Breast epithelium (tissue), 4 donors: ENCODE measurements at places on chromosomes 3 and 15.

DNA sequence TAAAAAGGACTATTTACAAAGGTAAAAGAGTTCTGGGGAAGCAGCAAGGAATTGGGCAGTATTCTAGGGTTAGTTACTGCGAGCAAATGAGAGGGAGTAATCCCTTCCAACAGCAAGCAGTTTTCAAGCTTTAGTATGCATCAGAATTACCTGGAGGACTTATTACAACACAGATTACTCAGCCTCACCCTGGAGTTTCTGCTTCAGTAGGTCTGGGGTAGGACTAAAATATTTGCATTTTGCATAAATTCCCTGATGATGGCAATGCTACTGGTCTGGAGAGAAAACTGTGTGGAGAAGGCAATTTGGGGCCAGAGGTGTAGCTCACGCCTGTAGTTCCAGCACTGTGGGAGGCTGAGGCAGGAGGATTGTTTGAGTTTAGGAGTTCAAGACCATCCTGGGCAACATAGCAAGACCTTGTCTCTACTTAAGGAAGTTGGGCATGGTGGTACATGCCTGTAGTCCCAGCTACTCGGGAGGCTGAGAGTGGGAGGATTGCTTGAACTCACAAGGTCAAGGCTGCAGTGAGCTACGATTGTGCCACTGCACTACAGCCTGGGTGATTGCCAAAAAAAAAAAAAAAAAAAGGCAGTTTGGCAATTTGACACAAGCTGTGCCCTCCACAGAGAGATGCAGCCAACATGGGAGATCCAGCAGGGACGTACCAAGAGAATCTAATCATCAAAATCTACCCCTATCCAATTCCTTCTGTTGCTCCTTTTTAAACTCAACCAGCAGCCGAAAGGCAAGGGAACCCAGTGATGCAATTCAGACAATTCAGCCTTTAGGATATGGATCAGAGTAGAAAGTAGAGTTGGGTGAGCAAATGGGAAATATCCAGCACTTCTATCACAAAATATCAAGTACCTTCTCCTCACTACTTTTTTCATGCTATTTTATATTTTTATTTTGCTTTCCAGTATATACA is 27.1 kb upstream of the AP4E1 start:
- H3K27ac ChIP-seq, result peak overlapping the region; percentile 49
- H3K36me3 ChIP-seq, result no peaks in the 10 kb centered on the region
- H3K27me3 ChIP-seq, result no peaks in the 10 kb centered on the region
- no peak overlapping the region for H3K4me3 ChIP-seq
- DNase-seq, result no peak

DNA sequence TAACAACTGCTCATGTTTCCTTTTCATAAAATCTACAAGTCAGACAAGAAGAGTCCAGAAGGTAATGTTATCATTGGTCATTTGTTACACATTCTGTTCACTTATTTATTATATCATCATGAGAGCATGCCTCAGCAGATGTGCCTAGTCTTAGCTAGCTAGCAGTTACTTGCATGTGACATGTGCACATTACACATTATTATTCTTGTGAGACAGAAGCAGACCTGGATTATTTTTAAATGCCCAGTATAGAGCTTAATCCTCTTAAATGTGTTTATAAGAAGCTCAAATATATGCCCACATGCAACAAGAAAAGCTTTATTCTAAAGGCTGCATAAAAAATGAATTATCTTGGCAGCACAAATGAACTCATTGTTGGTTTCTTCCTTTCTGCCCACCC is 12.6 kb downstream of the YEATS2 start:
- no peak overlapping the region for H3K27ac ChIP-seq
- no peaks in the 10 kb centered on the region for H3K27me3 ChIP-seq
- no peak for DNase-seq

DNA sequence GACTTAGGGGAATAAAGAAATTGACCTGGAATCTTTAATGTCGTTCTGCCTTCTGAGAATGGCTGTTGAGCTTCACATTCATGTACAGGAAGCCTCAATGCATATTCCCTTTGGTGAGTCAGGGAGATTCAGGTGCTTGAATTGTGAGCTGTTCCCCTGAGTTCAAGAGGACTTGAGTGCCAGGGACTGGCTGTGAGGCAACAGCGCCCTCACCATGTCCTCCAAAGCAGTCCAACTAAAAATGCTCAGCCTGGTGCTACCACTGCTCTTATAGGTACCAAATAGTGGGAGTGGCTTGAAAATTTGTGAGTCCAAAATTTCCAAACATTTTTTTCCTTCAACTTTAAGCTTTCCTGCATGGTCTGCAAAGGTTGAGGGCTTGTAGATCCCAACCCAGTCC is 54.1 kb downstream of the LEO1 start:
- no peaks in the 10 kb centered on the region for H3K36me3 ChIP-seq
- H3K4me1 ChIP-seq, result no peaks in the 10 kb centered on the region
- no peak for DNase-seq
- H3K27me3 ChIP-seq, result no peaks in the 10 kb centered on the region
- H3K27ac ChIP-seq, result no peak overlapping the region

DNA sequence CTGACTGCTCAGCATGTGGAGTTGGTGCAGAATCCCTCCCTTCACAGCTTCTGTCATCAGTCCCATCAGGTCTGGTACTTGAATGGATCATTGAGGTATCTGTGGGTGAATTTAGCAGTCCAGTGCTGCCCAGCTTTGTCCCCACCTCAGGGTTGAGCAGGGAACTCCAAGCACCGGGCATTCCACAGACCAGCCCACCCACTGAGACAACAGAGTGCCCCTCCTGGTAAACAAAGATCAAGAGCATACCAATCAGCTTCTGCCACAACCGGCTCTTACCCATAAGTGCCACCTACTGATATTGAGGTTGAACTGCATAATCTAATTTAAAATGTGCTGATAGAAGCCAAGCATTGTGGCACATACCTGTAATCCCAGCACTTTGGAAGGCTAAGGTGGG is 57.1 kb upstream of the FXR1 start:
- DNase-seq, result no peak
- H3K27ac ChIP-seq, result no peak overlapping the region
- H3K27me3 ChIP-seq, result no peaks in the 10 kb centered on the region
- no peak overlapping the region for H3K4me3 ChIP-seq
- no peaks in the 10 kb centered on the region for H3K4me1 ChIP-seq
- no peaks in the 10 kb centered on the region for H3K36me3 ChIP-seq

DNA sequence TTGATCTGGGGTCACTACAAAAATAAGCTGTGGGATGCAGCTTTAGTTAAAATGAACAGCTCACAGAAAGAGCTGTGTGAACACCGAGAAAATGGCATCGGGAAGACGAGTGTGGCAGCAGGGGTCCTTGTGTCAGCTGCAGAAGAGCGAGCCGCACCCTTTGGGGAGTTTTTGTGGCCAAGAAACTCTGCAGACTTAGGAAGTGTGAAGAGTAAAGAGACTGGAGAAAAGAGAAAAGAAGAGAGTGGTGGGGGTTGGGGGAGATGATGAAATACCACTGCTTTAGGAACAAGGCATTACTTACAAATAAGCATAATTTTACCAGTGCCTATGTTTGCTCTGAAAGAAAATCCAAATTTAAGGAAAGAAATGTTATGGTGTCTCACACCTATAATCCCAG is 147.8 kb downstream of the LRRC28 start:
- no peak for DNase-seq
- no peaks in the 10 kb centered on the region for H3K36me3 ChIP-seq
- no peak overlapping the region for H3K4me3 ChIP-seq
- no peaks in the 10 kb centered on the region for H3K4me1 ChIP-seq

- no peaks in the 10 kb centered on the region for H3K36me3 ChIP-seq
- no peaks in the 10 kb centered on the region for H3K4me1 ChIP-seq
- no peak for DNase-seq
- H3K27ac ChIP-seq, result no peak overlapping the region
- H3K4me3 ChIP-seq, result no peak overlapping the region
Measured at GRCh38 chr3:99969136-99969535, 145.2 kb downstream of the FILIP1L start.

DNA sequence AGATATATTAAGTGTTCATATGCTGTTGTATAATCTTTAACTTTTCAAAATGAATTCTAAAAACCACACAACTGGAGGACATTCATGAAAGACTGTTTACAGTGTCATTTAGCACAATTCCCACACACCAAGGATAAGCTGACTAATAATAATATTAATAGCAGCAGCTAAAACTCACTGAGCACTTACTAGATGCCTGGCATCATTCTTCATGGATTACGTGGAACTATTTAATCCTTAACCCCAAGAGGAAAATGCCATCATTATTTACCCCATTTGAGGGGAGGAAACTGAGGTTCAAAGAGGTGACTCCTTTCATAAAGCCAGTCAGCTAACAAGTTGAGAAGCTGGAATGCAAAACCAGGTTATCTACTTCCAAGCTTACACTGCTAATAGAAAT is 77.0 kb downstream of the TMEM108 start:
- H3K4me1 ChIP-seq, result no peaks in the 10 kb centered on the region
- H3K27ac ChIP-seq, result no peak overlapping the region
- H3K27me3 ChIP-seq, result no peaks in the 10 kb centered on the region
- DNase-seq, result no peak
- H3K36me3 ChIP-seq, result no peaks in the 10 kb centered on the region
- H3K4me3 ChIP-seq, result no peak overlapping the region

DNA sequence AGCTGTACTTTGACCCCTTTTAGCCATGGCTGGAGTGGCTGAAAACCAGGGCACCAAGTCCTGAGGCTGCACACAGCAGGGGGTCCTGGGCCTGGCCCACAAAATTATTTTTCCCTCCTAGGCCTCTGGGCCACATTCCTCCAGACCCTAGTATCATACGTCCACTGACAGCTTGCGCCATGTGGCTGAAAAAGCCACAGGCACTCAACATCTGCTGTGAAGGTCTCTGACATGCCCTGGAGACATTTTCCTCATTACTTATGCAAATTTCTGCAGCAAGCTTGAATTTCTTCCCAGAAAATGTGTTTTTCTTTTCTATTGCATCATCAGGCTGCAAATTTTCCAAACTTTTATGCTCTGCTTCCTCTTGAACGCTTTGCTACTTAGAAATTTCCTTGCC is 239.0 kb downstream of the SQOR start:
- H3K27ac ChIP-seq, result no peak overlapping the region
- no peak for DNase-seq
- H3K4me3 ChIP-seq, result no peak overlapping the region
- no peaks in the 10 kb centered on the region for H3K36me3 ChIP-seq
- H3K27me3 ChIP-seq, result no peaks in the 10 kb centered on the region
- no peaks in the 10 kb centered on the region for H3K4me1 ChIP-seq

DNA sequence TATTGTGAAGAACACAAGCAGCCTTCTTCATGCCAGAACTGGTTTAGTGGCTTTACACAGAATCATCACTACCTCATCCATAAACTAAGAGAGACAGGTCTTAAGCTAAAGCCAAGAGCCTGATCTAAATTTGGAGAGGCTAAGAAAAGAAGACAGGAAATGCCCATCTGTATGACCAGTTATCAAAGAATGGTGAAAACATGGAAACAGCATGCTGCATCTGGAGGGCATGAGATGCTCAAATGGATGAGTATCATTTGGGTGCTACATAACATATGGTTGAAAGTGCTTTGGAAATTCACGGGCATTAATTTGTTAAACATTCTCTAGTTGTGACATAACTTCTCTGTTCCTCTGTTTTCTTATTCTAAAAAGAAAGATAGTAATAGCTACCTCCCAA is 112.5 kb downstream of the CPNE4 start:
- H3K4me3 ChIP-seq, result no peak overlapping the region
- H3K27ac ChIP-seq, result no peak overlapping the region
- no peaks in the 10 kb centered on the region for H3K27me3 ChIP-seq
- no peaks in the 10 kb centered on the region for H3K4me1 ChIP-seq

DNA sequence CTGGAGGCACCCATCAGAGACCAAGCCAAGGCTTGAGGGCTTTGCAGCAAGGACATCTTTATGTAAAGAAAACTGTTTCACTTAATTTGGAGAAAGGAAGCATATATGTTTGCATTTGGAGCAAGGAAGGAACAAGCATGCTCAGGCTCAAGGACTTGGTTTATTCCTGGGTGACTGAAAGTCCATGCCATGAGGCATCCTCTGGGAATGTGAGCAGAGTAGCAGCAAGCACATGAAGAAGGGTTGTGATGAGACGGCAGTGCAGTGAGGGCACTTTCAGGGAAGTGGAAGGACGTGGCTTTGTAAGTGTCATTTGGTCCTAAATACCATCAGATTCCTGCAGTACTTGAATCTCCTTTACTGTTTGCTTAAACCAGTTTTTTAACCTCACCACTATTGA is 26.8 kb downstream of the POLG start:
- H3K27me3 ChIP-seq, result no peaks in the 10 kb centered on the region
- no peaks in the 10 kb centered on the region for H3K36me3 ChIP-seq
- DNase-seq, result no peak
- no peak overlapping the region for H3K4me3 ChIP-seq

- H3K4me3 ChIP-seq, result no peak overlapping the region
- no peaks in the 10 kb centered on the region for H3K27me3 ChIP-seq
- H3K36me3 ChIP-seq, result no peaks in the 10 kb centered on the region
- no peaks in the 10 kb centered on the region for H3K4me1 ChIP-seq
- H3K27ac ChIP-seq, result no peak overlapping the region
- DNase-seq, result no peak
Measured at GRCh38 chr3:136281966-136282520, 31.9 kb downstream of the PCCB start.

GRCh38 chr3:126338790-126339288 is 18.4 kb downstream of the KLF15 start:
- no peaks in the 10 kb centered on the region for H3K36me3 ChIP-seq
- no peaks in the 10 kb centered on the region for H3K4me1 ChIP-seq
- no peak overlapping the region for H3K4me3 ChIP-seq

DNA sequence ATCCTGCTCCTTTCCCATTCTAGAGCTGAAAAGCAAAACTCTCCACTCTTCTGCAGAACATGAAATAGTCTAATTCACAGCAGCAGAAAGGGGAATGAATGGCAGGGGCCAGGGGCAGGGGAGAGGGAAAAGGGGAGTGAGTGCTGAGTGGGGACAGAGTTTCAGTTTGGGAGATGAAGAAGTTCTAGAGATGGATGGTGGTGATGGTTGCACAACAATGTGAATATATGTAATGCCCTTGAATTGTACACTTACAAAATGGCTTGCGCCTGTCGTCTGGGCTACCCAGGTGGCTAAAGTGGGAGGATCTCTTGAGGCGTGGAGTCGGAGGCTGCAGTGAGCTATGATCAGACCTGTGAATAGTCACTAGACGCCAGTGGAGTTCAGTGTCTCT is 78.5 kb upstream of the MEF2A start:
- H3K4me1 ChIP-seq, result no peaks in the 10 kb centered on the region
- peak overlapping the region; percentile 52 for H3K27ac ChIP-seq
- no peaks in the 10 kb centered on the region for H3K27me3 ChIP-seq
- H3K4me3 ChIP-seq, result peak overlapping the region; percentile 50
- no peaks in the 10 kb centered on the region for H3K36me3 ChIP-seq

- no peak for DNase-seq
- no peaks in the 10 kb centered on the region for H3K4me1 ChIP-seq
- no peaks in the 10 kb centered on the region for H3K27me3 ChIP-seq
- H3K27ac ChIP-seq, result no peak overlapping the region
- H3K4me3 ChIP-seq, result no peak overlapping the region
Measured at GRCh38 chr3:56772952-56773938, 28.5 kb downstream of the ARHGEF3 start.

DNA sequence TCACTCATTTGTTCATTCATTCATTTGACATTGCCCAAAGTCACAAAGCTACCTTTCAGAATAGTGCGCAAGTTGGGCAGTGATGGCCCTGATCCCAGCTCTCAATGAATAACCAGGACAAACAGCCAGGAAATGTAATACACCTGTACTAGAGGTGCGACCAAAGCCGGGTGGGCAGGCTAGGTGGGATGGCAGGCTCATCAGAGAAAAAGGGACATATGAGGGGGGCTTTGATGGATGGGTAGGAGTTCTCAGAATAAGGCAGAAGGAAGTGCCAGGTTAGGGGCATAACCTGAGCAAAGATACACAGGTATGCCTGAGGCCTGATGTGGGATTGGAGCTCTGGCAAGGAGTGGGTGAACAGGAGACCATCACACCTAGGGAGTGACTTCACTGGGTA is 53.4 kb upstream of the SMAD6 start:
- no peaks in the 10 kb centered on the region for H3K27me3 ChIP-seq
- no peak overlapping the region for H3K27ac ChIP-seq
- no peaks in the 10 kb centered on the region for H3K36me3 ChIP-seq
- no peak for DNase-seq
